RWPE1 (cell line): ENCODE measurements at places on chromosomes 1 and 21.

DNA sequence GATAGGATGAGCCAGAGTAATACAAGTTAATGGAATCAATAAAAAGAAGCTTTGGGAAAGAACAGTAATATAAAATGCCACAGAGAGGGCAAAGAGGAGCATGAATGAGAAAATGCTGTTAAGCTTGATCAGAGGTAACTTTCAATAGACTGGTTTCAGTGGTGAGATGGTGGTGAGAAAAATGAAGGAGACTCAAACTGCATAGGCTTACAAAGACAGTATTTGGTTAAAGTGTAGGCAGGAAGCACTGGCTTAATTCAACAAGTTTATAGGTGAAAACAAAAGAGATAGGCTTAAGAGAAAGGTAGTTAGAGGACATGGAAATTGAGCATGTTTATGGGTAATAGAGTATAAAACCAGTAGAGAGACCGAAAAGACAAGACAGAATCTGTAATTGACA, 298.6 kb upstream of the ADAMTS5 start:
- DNase-seq = no peak

DNA sequence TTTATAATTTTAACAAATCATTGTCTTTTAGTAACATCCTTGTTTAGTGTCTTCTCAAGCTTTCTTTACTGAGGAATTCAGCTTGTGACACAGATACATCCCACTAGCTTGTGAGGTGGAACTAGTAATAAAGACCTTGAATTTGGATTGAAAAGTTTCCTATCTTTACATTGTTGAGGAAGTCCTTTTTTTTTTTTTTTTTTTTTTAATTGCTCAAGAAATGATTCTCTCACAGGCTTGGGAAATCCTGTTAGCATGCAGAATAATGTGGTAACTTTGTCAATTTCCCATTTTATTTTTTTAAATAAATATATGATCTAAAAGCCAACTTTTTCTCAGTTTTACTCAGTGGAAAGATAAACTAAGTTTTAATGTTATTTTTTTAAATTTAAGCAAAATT, 15.8 kb downstream of the DENND2D start:
- DNase-seq = no peak

GRCh38 chr1:207499573-207499972, 3.6 kb downstream of the CR1 start:
- DNase-seq = peak; percentile 60

- no peak for DNase-seq
Observed at GRCh38 chr1:237902960-237903743, 12.4 kb upstream of the ZP4 start.

- no peak for DNase-seq
Observed at GRCh38 chr1:34018285-34018684, 146.7 kb downstream of the CSMD2 start.

DNA sequence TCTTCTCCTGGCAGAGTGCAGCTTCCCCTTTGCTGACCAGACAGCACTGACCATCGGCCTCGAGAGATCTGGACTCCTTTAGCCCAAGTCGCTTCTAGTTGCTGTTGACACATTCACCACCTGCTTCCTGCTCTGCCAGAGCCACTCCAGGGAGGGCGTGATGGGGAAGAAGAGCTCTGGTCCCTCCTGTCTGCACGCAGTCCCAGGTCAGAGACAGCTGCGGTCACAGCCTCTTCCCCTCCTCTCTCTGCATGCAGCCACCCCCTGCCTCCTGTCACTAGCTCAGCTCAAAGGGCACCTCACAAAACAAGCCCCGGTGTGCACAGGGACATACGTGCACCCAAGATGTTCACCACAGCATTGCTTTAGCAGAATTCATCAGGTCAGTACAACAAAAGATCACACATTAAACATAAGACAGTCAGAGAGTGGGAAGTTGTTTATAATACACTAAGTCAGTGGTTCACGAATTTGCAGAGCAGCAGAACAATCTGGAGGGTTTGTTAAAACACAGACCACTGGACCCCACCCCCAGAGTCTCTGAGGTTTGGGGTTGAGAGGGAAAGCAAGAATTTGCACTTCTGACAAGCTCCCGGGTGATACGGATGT, 132.9 kb downstream of the SYF2 start:
- no peak for DNase-seq

GRCh38 chr1:41875487-41875886, 43.2 kb downstream of the HIVEP3 start:
- no peak for DNase-seq

DNA sequence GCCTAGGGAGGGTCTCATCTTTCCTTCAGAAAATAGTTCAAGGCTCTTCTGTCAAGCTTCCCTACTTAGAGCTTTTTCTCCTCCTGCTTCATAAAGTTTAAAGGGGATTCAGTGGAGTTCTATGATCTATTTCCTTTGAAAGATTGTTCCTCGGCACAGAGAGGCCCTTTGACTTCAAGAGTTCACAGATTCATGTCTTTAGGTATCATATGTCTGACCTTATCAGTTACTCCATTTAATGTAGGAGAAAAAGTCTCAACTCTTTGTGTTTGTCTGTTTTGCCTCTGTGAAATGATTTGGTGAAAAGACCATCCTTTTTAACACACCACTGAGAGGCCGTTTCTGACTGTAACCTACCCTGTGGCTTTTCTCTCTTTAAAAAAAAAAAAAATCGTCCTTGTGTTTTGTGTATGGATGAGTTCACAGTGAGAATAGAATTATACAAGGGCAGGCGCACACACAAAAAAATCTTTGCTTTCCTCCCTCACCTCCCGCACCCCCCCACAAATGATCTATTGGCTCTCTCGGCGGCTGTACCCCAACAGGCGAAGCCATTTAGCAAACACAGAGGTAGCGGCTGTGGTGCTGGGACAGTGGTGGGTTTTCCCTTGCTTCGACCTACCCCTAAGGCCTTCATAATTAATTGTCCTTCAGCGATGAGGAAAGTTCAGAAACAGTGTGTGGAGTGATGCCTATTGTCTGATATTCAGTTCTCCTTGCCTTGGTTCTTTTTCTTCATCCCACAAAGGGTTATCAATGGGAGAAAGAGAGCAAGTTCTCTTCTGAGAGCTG, 29.6 kb downstream of the PROX1 start:
- no peak for DNase-seq

- no peak for DNase-seq
Observed at GRCh38 chr1:197884173-197884572, 18.3 kb upstream of the C1orf53 start.

DNA sequence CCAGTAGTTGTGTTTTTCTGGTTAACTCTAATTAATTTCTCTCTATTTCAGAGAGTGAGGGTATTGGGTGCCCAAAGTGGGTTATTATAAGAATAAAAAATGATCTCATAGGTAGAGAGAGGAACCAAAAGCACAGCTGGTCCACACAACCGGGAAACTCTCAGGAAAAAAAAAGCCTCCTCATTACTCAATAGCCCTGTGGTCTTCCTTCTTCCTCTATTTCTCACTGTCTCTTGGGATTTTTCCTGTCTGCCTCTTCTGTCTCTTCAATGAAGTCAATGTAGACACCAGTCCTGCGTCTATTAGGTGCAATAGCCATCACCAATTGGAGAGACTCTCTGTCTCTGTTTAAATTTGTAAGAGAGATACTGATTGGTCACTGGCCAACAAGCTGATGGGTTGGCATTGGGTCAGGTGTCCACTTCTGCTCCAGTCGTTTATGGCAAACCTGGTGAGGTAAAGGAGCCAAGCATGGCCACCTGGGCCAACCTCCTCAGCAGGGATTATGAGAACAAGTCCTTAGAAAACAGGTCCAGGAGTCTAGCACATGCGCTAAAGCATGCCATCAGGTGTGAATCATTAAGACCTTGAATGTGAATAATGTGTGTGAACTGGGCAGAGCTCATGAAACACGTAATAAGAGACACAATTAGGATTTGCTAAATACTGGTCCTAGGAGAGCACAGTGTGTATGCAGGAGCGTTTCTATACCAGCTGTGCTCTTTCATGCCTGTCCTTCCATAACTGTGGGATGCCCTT, 443.0 kb upstream of the RUNX1 start:
- no peak for DNase-seq

GRCh38 chr1:246142320-246142893, 364.7 kb downstream of the SMYD3 start:
- peak; percentile 78 for DNase-seq

DNA sequence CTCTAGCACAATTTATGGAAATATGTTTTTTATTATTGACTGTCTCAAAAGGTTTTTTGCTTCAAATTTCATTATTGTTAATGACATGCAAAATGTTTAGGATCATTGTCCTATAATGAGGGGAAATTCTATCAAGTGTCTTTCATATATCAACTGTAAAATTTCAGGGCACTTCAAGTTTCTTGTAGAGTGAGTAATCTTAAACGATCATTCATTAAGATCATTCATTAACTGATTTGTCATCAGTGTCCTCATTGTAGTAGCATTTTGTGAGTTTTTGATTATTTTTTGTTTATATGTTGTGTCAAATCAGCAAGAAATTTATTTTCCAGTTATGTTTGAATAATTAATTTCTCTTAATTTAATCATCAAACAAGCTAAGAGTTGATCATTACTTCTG, 111.8 kb upstream of the PRDX6 start:
- DNase-seq = no peak

- no peak for DNase-seq
Observed at GRCh38 chr1:53475664-53476063, 16.5 kb downstream of the DMRTB1 start.

DNA sequence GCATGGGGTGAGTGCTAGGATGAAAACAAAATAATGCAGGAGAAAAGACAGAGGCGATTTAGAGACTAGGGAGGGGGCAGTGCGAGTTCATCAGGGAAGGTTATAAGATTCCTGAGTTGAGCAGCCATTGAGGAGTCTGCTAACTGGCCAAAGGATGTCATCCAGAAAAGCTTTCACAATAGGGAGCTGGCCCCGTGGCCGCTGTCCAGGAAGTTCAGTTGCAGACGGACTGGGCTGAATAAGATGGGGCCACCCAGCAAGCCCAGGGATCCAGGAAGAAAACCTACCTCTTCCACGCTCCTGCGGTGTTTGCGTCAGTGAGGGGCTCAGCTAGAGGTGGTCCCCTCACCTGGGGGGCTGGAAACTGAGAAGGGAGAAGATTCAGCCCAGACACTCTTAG, 4.0 kb upstream of the PKP1 start:
- no peak for DNase-seq

DNA sequence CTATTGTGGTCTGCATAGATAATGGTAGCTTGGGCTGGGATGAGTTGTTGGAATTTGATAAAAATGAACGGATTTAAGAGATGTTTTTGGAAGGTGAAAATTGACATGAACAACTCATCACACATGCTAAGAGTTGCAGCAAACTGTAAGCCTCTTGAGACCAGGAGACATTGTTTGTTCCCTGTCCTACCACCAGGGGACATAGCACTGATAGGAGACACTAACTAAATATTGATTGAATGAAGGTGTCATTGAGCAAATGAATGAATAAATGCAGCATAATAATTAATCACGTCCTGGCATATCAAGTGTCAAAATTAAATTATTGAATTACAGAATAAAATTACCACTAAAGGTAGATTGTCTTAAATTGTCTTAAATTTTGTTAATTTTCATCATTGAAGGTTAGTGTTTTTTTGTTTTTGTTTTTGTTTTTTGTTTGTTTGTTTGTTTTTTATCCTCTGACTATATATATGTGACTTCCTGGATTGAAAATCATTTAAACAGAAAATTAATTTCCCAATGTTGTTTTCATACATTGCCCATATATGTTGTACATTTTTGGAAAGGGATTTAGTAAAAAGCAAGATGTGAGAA, 285.3 kb upstream of the C1orf105 start:
- no peak for DNase-seq

DNA sequence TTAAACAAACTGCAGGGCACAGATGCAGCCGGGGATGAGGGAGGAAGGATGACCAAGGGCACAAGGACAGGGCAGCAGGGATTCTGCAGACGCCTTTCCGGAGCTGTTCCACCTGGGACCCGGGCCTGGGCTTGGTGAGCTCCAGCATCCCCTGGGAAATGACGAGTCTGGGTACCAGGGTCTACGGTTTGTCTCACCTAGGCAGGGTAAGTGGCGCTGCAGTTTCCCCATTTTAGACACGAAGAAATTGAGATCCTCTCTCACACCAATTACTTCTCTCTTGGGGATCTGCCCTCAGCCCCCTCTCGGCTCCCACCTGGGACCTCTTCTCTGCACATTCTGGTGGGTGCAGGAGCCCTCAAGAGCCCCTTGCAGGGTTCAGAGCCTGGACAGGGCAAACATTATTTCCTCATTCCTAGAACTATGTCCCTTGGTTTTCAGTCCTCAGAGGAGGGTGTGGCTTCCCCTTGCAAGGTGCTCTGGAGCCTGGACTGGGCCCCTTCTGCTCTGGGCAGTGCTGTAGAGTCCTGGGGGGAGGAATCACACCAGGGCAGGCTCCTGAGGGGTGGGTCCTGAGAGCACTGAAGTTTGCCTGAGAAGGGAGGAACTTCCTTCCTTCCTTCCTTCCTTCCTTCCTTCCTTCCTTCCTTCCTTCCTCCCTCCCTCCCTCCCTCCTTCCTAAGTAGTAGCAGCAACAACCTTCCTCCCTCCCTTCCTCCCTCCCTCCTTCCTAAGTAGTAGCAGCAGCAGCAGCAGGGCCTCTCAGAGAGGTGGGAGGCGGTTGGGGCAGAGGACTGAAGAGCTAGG, 16.0 kb downstream of the RAP1GAP start:
- DNase-seq = no peak

DNA sequence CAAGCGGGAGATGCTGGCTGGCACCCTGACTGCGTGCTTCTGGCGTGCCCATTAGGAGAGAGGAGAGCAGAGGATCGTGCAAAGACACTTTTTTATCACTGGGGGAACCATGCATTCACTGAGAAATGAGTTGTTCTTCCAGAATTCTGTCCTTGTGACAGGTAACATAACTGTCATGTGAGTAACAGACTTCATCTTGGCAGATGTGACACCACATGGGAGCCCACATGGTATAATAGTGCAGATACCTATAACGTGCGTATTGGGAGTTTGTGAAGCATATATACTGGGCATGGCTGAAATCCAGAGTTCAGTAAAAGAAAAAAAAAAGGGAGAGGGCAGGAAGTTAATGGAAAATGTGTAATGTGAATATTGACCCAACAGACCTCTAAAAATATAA, 159.6 kb upstream of the BACE2 start:
- DNase-seq = no peak

DNA sequence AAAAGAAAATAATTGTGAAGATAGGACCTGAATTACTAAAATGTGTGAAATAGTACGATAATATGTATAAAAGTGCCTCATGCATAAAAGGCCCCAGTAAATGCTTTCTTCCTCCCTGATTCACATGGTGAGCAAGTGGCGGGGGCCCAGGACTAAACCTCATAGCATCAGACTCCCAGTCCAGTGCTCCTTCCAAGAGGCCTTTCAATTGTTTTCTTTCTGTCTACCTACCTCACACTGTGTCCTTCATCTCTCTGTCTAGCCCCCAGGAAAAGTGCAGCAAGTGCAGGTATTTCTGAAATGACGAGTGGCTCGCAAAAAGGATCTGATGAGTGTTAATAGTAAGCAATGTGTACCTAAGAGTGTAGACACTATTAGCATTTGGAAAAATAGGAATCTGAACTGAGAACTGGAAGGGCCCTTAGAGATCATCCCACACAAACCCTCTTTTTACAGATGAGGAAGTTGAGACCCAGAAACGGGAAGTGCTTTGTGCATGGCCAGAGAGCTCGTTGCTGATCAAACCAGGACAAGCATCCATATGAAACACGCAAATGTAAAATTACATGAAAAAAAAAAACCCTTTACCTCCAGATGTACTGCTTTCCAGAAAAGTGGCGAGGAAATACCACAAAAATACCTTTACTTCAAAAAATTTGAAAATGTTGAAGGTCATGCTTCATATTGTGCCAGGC, 118.2 kb upstream of the HOOK1 start:
- no peak for DNase-seq

- no peak for DNase-seq
Observed at GRCh38 chr1:85550784-85551516, 29.6 kb upstream of the CCN1 start.

GRCh38 chr1:60757485-60757884, 324.9 kb upstream of the NFIA start:
- no peak for DNase-seq
